ENCODE measurements at places on chromosomes 2 and 18.

DNA sequence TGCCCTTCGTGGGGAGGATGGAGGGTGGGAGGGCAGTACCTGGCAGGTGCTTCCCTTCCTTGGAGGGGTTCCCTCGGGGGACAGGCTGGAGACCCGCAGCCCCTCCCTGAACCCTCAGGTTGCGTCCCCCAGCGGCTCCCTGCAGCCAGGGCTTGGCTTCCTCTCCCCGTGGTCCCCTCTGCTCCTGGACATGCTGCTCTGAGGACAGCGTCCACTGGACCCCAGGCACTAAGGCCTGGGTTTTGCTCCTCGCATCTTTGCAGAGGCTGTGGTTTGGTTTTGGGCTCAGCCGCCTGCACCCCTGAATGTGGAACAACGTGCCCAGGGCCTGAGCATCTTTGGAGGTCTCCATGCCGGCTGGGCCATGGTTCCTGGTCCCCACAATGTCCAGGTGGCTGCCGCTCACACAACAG, 133.5 kb downstream of the PTGR3 start:
- DNase-seq: no peak

DNA sequence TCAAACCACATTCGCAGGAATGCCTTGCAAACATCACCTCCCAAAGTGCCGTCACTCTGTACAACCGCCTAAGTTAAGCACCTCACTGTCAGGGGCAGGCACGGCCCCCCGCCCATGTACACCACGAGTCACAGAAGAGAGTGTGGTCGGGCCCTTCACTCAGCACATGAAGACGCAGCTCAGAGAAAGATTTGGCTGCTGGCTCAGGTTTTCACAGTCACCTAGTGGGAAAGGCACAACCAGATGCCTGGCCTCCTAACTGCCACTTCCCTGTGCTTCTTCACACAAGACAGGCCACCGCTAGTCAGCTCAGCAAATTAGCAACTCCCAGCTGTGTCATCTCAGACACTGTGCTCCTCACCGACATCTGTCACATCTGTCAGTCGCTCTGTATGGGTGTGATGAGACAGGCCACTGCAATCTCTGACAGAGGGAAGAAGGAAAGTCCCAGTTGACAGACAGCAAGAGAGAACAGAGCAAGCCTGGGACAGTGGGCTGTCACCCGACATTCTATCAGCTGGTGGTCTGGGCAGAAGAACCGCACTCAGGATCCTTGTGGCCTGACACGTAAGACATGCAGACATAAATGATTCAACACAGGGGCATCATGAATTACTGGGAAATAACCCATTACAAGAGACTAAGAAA, 60.8 kb downstream of the CRACDL start:
- no peak for DNase-seq

DNA sequence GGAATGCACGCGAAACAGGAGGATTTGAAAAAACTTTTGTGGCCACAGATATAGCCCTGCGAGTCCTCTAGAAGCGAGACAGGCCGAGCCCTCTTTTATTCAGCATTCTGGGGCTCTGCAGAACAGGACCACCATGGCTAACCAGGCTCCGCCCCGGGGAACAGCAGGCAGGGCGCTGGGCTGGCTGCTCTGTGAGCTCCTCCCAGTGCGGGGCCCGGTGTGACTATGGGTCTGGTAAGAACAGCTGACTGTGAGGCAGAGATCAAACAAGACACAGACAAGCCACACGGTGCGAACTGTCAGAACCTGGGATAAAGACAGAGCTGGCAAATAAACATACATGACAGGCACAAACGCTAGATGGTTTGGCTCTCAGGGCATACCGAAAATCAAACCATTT, 15.5 kb downstream of the PXDN start:
- DNase-seq: no peak

- DNase-seq: no peak
These were observed 238.2 kb downstream of the MREG start for GRCh38 chr2:215775106-215775505.

DNA sequence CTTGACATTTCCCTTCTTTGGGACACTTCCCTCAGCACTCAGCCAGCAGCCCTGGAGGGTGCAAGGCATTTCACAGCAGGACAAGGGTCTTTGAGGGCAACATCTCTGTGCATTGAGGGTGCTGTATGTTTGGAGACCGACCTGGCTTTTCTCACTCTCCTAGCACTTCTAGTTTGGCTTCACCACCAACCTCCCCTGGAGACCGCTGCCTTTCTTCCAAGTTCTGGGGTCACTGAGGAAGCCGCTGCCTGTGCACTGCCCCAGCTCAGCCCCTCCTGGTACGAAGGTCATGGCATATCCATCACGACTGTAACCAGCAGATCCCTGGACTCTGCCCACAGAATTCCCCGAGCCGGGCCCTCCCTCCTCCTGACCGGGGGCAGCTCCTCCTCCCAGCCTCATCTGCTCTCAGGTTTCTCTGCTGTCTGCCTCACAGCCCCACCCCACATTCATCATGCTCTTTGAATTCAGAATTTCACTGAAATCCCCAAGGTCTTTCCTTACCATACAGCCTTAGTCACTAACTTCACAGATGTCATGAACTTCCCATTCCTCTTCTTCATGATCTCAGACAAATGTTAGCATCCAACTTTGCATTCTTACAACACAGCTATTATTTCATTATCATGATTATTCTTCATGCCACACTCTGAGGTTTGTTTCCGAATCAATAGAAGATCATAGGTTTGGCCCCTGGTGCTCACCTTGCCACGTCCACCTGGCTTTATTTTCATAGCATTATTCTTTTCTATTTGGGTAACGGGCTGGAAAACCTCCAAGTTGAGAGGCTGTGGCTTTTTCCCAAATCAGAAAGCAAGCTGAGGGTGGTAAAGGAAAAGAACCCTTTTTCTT, 113.0 kb upstream of the COPS8 start:
- DNase-seq: no peak

DNA sequence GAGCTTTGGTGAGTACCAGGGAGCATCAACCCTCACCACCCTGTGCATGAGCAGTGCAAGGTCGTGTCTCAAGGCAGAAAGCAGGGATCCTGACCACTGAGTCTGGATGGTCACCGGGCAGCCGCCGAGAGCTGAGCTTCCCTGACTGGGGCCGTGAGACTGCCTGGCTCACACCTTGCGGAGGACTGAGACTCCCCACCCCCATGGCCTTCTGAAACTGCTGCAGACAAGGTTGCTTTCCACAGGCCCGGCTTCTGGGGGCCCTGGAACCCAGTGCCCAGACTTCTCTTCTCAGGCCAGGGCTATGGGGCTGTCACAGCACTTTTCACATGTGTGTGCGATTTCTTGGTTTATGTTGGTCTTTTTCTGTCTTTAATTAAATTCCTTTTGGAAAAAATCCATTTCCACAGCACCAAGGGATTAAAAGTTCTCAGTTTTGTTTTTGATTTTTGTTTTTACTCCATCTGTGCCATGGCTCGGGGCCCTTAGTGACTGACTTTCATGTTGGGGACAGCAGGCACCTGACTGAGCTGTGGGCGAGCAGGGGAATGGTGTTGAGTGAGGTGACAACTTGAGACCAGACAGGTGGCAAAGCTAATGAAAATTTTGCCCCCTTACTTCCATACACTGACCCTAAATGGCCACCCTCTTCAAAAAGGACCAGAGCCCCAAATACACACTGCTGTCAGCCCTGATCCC, 297.9 kb downstream of the CYP26B1 start:
- DNase-seq: no peak

GRCh38 chr2:144348846-144349245, 171.1 kb downstream of the ZEB2 start:
- no peak for DNase-seq

- no peak for DNase-seq
These were observed 154.5 kb downstream of the RTN4 start for GRCh38 chr2:54895730-54896129.

- DNase-seq: no peak
These were observed 1472.2 kb downstream of the SUCLG1 start for GRCh38 chr2:82986899-82987298.

DNA sequence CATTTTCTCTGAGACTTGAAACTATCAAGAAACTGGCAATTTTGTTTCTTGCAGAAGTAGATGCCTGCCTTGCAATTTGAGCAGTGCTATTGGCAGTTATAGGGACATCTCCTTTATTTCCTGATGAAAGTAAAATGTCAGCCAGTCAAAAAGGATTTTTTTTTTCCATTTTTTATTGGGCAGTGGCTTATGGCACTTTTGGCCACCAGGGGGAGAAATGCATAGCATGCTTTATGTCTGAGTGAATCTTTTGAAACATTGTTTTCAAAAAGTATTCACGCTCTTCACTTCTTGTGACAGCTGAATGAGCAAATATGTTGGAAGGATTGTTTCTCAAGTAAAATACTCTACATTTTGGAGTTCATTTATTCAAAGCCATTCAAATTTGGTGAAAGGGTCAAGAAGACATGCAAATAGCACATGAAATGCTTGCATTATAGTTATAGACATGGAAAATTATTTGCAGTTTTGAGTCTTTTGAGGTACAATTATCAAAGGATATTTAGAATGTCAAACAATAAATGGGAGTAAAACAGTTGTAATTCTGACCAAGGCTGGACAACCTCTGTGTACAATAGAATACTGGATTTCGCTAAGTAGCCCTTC, 491.0 kb downstream of the CDH2 start:
- no peak for DNase-seq

DNA sequence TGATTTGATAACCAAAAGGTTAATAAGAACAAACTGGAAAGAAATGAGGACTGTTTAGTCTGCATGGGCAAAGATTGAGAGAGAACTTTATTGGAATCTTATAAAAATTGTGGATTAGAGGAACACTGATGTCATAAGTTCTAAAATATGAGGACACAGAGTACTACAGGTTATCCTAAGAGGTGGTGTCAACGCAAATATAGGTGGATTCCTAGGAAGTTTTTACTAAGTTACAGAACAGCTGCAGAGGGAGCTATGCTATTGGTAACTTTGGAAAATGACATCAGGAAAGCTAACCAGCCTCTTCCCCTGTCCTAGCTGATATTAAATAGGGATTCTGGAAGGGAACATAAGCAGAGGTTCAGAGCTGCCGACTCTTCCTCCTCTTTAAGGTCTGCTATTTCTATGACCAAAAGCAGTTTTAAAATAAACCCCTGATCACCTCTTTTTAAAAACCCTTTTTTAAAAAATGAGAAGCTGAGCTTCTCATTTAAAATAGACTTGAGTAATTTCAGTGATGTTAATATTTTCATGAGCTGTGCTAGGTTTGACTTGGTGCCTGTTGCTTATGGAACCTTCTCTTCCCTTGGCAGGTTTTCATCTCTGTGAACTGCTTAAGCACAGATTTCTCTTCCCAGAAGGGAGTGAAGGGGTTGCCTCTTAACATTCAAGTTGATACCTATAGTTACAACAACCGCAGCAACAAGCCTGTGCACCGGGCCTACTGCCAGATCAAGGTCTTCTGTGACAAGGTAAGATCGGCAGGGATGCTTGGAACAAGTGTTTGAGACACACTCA, 34.2 kb downstream of the GRHL1 start:
- no peak for DNase-seq

- no peak for DNase-seq
These were observed 54.2 kb upstream of the CDCA7 start for GRCh38 chr2:173300458-173300857.

GRCh38 chr18:62458868-62459716, 63.7 kb upstream of the ZCCHC2 start:
- DNase-seq: no peak

DNA sequence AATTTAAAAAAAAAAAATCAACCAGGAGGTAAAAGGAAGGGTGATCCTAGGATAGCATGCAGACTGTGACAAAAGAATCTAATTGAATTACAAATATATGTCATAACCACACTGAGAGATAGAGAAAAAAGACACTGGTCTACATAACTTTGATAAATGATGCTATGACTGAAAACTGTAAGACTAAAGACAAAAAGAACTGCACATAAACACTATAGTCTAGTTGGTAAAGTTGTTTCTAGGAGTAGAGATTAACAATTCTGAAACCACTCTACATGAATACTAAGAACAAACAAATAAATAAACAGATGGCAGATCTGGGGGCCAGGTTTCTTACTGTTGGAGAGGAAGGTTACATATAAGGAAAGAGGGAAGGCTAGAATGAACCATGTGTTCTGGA, 14.6 kb upstream of the CHAC2 start:
- DNase-seq: no peak

- no peak for DNase-seq
These were observed 1.0 kb downstream of the ZCCHC2 start for GRCh38 chr18:62523631-62524439.

- no peak for DNase-seq
These were observed 56.6 kb downstream of the CLHC1 start for GRCh38 chr2:55175254-55176093.

DNA sequence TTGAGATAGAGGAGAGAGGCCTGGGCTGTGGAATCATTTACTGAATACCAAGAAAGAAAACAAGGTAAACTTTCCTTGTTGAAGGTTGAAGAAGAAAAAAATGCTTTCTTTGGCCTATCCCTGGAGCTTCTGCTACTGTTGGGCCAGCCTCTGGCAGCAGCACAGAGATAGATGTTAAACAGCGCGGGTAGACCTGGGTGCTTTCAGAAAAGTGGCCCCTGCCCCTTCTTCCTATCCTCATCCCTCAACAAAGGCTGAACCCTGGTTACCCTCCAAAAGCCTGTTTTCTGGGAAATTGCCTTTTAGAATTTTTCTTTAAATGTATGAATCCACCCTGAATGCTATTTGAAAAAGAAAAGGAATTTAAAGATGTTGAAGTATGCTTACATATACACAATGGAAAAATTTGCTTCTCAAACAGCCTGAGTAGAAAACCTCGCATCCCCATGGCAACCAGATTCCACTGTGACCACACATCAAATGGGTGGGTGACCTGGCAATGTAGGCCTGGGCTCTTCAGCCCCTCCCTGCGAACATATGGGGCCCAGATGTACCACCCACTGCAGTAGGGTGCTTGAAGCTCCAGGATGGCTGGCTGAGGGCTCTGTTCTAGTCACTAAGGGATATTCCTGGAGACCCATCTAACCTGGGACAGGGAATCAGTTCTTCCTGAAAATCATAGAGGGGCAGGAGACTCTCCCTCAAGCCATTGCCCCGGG, 23.4 kb upstream of the CHRNA1 start:
- DNase-seq: no peak

GRCh38 chr2:65026704-65027464, 29.3 kb upstream of the CEP68 start:
- no peak for DNase-seq

DNA sequence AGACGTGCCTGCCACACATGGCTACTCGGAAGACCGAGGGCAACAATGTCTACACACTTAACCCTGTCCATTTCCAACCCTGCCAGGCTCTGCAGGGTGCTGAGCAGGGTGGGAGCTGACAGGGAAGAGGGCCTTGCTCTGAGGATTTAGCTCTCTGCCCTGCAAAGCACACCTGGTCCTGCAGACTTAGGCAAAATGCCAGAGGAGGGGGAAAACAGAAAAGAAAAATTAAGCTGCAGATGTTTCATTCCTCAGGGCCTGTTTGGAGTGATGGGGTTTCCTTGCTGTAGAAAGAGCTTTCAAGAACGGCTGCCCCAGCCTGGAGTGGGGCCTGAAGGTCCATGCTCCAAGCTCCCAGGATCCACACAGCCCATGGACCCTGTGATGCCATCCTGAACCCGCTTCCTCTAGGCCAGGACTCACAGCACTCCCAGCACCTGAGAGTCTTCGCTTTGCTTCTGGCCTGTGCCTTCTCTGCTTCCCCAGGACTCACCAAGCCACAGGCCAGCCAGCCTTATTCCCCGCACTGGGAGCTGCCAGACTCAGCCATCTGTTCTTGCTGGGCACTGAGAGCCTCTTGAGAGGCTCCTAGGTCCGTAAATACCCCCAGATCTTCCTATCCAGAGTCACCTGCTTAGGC, 9.1 kb upstream of the TEX51 start:
- no peak for DNase-seq

GRCh38 chr2:137961602-137962001, 2.7 kb upstream of the HNMT start:
- DNase-seq: no peak
